ENCODE measurements at places on chromosomes 1 and 21.

GRCh38 chr1:32127409-32128198, 19.7 kb downstream of the KPNA6 start:
- no peak for DNase-seq

- DNase-seq: no peak
Measured at GRCh38 chr1:220751111-220751510, 3.0 kb downstream of the MTARC2 start.

GRCh38 chr1:25066256-25066655, 136.2 kb upstream of the RUNX3 start:
- no peak for DNase-seq

DNA sequence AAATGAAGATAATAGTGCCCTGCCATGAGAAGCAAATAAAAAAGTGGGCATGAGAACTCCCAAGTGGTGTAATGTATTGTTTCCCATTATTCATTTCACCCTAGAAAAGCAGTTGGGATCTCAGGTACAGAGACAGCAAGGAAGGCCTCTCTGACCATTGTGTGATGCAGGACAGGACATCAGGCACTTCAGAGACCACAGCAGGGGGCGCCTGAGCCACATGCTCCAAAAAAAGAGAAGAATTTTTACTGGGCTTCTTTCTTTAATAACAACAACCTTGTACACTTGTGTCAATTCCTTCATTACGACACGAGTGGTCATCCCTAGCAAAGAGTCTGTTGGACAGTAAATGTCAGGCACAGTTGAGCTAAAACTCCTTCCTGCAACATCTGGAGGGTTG, 533.3 kb downstream of the OMA1 start:
- no peak for DNase-seq

DNA sequence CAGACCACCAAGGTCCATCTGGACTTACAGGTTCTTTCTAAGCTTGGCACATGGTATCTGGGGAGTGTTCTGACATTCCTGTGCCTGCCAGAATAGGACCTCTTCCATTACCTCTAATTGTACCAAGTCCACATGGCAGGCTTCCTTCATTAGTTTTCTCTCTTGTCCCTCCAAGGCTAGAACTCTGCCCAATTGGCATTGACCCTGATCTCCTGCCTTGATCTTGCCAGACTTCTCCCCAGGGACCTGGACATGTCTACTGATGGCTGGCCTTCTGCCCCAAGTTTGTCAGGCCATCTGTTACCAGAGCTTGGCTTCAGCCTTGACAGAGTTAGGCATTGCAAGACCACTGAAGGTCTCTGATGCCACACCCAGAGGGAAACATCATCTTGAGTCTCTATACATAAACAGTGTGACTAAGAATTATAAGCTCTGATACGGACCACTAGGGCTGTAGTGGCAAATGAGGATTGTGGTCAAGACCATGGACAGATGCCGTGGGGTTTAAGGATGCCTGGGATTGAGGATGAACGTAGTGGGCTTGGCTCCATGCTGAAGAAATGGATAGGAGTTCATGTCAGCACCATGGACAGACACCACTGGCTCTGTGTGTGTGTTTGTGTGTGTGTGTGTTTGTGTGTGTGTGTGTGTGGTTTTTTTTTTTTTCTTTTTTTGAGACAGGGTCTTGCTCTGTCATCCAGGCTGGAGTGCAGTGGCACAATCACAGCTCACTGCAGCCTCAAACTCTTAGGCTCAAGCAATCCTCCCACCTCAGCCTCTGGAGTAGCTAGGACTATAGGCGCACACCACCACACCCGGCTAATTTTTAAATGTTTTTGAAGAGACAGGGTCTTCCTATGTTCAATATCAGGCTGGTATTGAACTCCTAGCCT, 19.5 kb upstream of the PSMB2 start:
- no peak for DNase-seq

DNA sequence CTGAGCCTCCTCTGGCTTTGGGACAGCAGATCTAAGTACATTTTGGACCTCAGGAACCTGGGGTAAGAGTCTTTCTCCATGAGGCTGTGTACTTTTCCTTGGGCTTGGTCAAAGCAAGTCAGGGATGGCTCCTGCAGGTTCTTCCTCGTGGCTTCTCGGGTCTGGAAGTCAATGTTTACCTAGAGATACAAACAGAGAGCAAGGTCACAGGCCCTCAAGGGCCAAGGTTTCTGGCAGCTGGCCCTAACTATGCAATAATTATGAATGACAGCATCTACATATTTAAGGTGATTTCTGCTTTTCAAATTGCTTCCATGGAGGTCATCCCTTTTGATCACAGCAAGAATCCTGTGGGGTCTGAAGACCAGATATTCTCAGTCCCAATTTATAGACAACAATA, 37.6 kb downstream of the RGS8 start:
- DNase-seq: no peak

DNA sequence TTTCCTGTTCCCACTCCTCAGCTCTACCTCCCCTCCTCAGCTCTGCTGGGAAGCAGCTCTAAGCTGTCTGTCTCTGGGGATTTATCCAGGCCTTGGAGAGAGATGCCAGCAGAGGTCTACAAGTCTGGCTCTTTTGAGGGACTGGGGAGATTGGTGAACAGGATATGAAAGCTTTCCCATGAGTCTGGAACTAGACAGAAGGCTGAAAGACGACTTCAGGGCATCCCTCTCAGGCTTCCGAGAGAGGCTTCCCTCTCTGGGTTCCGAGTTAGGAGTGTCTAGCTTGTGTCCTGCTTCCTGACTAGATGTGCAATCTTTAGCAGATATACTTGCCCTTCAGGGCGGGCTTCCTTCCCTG, 733 bp downstream of the TMEM35B start:
- DNase-seq: no peak

- DNase-seq: no peak
Measured at GRCh38 chr21:34885125-34885524, 164.0 kb downstream of the RUNX1 start.

GRCh38 chr1:87219141-87219540, 109.5 kb upstream of the LMO4 start:
- DNase-seq: no peak

DNA sequence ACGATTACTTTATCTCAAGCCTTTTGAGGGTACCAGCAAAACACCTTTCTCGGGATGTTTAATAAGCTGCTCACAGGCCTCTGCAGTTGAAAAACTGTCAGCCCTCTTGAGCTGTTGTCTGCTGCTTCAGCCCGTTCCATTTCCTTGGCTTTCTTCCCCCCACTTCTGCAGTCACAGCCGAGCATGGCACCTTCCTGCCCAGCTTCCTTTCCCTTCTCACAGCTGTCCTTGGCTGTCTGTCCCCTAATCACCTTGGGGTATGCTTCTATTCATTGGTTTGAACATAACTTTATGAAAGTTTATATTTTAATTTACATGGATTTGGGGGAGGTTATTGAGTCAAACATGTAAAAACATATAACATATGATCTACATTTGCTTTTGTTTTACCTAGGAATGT, 6.9 kb upstream of the PROX1 start:
- DNase-seq: no peak
